Stimulated activated CD4-positive, alpha-beta T cell treated with anti-CD3 and anti-CD28 coated beads, Interleukin-4, amount 100 ng/mL, for 1 hour (primary cell): ENCODE measurements at places on chromosomes 2 and 18.

- no peak for DNase-seq
These were observed 127.6 kb downstream of the QPCT start for GRCh38 chr2:37471994-37472393.

DNA sequence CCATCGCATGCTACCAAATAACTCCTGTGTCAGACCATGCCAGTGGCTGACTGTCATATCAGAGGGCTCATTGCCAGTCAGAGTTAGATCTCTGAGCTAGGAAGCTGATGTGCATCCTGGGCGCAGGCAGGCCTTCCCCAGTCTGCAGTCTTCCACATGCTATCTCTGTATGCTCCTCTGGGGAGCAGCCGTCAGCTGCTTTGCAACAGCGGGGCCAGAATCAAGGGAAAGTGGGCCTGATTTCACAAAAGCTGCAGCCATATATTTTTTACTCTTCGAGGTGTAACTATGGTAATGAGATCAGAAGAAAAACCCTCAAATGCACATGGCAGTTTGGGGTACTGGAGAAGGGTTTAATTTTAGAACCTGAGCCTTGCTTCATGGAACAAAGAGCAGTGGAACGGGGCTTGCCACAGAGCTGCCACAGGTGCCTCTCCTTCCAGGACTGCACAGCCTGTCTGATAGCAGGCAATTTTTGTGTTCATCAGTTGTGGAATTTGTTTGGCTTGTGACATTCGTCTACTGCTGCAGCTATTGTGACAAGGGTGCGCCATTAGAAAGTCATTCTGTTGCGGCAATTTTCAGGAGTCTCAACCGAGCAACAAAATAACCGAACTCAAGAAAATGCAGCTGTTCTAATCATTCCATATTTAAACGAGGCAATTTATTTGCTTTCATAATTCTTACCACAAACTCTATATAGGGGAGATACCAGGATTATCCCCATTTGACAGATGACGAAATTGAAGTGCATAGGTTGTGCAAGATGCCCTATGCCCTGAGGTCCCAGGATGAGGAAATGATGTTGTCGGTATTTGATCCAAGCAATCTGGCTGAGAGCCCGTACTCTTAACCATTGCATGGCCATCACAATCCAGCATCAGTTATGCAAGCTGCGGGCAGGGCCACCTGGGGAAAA is 109.6 kb upstream of the CYRIA start:
- DNase-seq = no peak

DNA sequence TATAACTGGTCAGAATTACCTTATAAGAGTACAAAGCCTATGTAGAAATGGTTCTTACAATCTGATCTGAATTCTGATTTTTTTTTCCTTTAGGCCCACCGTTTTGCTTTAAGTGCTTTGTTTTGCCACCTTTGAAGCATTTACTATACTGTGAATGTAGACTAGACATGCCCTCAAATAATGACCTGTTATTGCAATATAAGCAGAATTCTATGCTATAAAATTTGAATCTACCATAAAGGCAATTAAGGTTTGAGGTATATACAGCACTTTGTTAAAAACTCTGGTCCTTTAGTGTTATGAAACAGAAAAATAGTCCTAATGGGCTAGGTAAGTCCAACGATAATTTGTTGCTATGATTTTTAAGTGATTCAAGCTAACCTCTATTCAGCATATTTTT is 86.6 kb upstream of the NOSTRIN start:
- DNase-seq = no peak

- DNase-seq = no peak
These were observed 5.9 kb upstream of the CNNM3 start for GRCh38 chr2:96809951-96810782.

DNA sequence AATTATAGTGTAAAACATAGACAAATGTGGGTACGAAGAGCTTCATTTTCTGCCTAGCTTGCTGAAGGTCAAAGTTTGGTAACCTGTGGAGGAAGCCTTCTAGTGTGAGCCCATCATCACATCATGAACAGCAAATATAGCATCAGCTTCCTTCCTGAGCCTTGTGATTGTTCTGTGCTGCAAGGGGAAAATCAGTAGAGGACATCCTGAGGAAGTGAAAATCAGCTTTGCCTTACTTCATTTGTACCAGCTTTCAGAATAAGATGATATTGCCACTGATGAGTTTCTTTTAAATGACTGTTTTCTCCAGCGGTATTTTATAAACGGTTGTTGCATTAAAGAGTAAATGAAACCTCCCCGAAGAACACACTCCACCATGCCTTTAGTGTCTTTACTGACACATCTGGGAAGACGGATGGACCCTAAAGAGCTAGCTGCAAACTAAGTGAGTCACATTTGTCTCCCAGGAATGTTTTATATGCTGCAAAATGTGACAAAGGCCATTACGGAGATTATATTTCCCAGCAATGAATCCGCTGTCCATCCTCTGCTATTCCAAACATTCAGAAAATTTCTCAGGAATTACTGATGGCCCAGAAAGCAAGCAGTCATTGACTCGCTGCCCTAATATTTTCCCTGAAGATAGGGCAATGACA is 1272.8 kb downstream of the SUCLG1 start:
- DNase-seq = no peak

DNA sequence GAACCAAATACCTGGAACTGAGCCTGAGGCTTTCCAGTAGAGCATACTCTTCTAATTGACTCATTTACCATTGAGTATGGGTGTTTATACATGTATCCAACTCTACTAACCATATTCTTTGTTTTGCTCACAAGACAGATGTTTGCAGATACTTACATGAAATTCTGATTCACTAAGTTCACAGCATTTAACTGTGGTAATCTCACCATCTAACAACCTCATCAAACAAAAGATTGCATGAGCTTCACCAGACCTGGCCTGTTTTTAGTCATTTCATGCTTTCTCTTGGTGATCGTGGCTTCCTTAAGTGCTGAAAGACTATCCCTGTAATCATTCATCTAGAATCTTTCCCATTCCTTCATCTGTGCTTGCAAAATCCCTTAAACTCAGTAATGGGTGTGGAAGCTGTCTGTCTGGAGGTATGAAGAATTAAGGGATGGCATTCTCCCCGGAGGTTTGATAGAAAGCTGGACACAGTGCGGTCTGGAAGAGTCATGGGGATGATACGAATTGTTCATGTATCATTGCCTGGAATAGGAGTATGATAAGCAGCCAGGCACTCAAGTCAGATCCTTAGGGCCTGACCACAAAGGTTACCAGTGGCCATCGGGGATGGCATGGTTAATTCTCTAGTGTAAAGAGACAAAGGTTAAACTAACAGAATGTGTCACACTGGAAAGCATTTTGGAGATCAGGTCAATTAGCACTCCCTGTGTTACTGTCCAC is 42.0 kb upstream of the IL1R1 start:
- DNase-seq = no peak

DNA sequence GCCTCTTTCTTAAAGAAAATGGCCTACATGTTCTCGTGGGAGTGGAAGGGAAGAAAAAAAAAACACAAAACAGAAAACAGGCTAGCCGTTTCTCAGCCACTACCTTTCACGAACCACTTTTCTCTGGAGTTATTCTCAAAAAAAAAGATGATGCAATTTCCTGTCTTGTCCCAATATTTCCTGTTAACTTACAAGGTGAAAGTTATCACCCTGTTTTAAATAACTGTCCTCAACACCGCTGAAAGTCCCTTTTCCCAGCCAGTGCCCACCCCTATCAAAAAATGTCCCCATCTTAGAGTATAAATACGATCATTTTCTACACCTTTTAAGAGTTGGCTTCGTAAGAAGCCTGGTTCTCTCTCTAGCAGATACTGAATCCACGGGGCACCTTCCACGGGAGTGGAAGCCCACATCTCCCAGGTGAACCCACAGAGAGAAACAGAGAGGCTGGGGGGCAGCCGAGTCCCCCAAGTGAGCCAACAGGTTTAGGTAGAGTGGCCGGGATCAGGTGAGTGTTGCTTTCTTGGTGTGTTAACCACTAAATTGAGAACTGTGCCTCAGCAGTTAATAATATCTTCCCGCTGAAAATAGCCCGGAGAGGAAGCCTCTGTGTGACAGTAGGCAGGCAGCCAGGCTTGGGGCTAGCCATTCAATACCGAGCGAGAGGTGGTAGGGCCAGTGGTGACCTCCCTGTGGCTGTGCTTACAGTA is 15.9 kb downstream of the SMAD7 start:
- DNase-seq = no peak

DNA sequence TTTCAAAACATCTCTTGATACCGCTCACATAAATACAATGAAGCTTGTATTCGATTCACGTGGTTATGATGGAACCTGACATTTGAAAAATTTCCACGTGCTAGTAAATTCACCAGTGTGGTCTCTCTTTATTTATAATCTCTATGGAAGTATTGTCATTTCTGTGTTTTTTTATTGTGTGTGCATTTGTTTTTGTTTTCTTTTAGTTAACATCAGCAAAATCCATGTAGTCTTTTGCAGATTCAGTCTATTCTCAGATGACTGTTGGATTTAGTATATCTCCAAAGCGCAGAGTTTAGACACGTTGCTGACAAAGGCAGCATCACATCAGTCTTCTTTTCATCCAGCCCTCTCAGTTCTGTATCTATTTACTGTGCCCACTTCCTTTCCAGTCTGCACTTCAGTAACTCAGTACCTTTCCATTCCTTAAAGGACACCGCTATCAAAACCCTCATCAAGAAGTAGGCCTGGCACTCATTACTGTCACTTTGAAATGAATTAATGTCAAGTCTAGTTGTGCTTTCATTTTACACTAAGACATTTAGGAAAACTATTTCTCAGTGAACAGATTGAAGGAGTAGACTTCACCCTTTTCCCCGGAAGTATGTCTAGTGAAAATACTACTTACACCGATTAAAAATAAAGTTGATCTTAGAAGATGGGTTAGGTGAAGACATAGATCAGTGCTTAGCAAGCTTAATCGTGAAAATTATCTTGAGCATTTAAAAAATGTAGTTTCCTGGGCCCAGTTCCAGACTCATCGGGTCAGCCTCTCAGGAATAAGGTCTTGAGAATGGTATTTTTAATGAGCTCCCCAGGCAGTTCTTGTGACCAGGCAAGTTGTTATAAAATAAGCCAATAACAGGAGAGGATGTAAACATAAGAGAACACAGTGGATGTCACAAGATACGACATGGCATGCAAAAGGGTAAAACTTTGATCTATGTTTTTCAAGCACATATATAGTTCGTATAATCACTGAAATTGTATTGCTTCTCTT is 506.8 kb upstream of the ZEB2 start:
- no peak for DNase-seq

- DNase-seq = no peak
These were observed 40.4 kb downstream of the L3MBTL4 start for GRCh38 chr18:6374340-6374739.

- no peak for DNase-seq
These were observed 274.2 kb downstream of the DYSF start for GRCh38 chr2:71727562-71727961.

DNA sequence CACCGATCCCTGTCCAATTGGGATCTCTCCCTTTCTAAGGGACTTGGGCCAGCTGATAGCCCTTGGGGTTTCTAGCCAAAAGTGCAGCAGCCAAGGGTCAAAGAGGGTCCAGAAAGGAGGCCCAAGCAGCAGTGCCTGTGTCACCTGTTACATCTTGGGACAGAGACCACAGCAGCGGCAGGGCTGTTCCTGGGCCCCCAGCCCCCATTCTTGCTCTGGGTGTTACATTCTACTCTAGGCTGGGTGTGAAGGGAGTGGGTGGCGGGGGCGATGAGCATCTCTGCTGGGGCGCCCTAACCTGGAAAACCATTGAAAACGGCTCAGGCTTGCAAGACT is 1.2 kb downstream of the PAX3 start:
- DNase-seq = no peak

DNA sequence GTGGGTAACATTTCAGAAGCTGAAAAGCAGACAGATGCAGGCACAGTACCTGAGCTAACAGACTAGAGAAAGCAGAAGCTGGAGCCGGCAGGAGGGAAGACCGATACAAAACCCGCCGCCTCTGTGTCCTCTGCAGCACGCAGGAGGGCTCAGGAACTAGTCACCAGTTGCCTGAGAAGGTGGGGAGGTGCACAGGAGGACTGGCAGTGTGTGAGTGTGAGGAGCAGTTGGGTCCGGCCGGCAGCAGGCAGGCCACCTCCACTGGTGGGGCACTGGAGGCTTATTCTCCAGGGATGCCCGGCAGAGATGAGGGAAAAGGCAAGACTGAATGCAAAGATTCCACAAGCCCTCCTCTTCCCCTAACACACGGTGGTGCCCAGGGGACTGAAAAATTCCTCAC is 18.2 kb downstream of the ERCC3 start:
- no peak for DNase-seq

DNA sequence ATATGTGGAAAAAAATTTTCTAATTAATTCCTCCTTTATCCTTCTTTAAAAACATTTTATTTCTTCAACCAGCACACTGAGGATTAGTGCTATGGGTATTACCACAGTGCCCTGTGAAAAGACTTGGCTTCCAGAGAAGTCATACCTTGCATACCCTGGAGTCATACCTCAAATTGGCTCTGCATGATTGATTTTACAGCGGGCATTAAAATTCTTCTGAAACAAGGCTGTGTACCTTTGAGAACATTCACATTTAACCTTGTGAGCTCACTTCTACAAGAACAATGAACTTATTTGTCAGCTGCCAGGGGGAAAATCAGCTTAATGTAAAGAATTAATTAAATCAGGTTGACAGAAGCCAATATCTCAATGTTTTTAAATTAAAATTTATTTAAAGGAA is 44.6 kb downstream of the SLC35F5 start:
- DNase-seq = no peak

DNA sequence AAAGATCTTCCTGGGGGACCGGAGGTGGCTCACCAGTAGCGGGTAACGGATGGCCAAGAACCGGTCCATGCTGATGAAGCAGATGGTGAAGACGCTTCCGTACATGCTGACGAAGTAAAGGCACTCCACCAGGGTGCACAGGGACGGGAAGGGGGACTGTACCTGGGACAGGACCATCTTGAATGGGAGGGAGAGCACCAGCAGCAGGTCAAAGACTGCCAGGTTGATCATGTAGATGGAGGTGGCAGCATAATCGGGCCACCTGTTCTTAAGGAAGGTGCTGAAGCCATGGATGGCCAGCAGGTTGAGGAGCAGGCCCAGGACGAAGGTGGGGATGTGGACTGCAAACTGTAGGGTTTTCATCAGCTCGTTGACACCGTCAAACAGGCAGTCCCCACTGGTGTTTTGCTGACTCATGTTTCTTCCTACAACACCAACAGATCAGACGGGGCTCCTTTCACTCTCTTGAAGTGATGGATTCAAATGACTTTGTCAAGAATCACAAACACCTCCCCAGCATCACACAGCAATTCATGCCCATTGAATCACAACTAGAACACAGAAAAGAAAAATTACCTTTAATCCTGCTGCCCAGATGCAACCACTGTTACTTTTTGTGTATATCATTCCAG is 14.4 kb downstream of the GPR55 start:
- DNase-seq = no peak

- DNase-seq = no peak
These were observed 2.7 kb downstream of the THNSL2 start for GRCh38 chr2:88172882-88173281.

DNA sequence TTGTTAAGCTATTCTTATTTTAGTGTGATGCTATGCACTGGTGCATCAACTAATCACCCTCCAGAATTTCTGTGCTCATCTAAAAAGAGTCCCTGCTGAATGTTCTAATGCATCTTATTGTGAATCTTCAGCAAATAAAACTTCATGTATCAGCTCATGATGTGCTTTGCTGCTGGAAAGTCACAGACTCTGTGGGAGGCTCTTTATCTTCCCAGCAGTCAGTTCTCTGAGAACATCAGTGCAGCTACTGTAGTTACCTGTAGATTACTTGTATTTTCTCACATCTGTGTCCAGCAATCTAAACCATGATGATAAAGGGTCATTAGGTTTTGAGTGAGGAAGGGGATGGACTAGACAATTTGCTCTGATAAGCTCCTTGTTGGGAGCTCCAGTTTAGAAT is 141.6 kb upstream of the SP3 start:
- no peak for DNase-seq
